ENCODE measurements at places on chromosomes 11 and 22.

DNA sequence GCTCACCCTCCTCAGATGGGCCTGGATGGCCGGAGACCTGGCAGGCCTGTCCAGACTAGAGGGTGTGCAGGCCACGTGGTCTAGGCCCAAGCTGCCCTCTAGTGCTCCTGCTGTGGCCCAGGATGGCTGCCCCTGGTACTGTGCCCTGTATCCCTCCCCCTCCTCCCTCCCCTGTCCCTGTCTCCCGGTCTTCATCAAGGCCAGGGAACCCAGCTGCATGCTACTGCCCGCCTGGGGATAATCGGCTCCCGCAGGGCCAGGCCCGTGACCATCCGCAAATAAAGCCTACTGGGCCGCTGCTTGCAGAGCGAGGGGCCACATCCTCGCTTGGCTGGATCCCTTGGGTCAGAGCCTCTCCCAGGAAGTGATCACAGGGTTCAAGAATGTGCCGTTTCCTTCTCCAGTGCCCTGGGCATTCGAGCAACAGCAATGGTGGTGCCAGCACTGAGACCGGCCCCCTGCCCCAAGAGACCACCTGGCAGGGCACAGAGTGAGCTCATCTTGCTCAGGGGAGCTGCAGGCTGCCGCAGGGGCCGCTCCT lies 51.1 kb downstream of the WNT7B start:
- DNase-seq: no peak

DNA sequence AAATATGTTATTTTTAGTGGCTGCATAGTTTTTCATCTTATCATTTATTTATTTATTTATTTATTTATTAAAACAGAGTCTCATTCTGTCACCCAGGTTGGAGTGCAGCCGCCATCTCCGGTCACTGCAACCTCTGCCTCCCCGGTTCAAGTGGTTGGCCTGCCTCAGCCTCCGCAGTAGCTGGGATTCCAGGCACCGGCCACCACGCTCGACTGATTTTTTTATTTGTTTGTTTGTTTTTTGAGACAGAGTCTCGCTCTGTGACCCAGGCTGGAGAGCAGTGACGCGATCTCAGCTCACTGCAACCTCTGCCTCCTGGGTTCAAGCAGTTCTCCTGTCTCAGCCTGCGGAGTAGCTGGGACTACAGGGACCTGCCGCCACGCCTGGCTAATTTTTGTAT lies 262.9 kb upstream of the DDI1 start:
- DNase-seq: no peak

DNA sequence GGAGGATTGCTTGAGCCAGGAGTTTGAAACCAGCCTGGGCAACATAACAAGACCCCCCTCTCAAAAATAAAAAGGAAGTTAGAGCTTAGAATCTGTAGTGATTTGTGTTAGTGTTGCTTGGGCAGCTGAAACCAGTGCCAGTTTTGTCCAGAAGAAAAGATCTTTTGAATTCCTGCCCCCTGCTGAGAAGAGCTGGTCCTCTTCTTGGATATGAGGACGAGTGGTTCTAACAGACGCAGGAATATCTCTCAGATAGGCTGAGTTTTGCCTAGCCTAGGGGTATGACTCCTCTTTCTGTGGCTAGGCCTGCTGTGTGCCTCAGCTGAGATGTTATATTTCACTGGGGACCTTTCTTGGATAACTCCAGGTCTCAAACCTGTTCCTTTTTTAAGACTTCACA lies 102.8 kb downstream of the STIM1 start:
- no peak for DNase-seq

DNA sequence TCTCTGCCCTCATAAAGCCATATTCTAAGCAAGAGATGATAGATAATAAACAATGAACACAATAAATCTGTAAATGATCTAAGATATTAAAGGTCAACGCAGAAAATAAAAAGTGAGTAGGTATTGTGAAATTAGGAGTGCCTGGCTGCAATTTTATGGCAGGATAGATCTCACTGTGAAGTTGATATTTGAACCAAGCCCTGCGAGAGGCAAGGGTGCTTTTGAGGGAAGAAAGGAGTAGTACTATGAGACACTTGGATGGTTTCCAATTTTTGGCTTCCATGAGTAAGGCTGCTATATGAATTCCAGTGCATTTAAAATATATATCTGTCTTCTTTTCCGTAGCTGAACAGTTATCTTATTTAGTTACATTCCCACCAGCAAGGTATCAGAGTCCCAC lies 720.0 kb upstream of the CNTN5 start:
- DNase-seq: no peak

- DNase-seq: peak; percentile 13
Measured at GRCh38 chr11:35237860-35238715, 99.1 kb downstream of the CD44 start.

DNA sequence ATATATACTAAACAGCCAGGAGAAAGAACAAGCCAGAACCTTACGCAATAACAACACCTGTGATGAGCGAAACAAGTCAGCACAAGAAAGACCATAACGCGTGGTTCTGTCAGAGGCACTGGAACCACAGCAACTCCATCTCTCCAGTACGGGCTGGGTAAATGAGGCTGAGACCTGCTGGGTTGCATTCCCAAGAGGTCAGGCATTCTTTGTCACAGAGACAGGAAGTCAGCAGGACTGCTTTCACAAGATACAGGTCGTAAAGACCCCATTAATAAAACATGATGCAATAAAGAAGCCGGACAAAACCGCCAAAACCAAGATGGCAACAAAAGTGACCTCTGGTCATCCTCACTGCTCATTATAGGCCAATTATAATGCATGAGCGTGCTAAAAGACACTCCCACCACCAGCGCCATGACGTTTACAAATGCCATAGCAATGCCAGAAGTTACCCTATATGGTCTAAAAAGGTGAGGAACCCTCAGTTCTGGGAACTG lies 21.7 kb downstream of the TPST2 start:
- DNase-seq: no peak

GRCh38 chr11:45371251-45372115 lies 85.3 kb upstream of the SYT13 start:
- DNase-seq: peak; percentile 13

- DNase-seq: no peak
Measured at GRCh38 chr11:65102142-65103095, 6.4 kb downstream of the VPS51 start.

DNA sequence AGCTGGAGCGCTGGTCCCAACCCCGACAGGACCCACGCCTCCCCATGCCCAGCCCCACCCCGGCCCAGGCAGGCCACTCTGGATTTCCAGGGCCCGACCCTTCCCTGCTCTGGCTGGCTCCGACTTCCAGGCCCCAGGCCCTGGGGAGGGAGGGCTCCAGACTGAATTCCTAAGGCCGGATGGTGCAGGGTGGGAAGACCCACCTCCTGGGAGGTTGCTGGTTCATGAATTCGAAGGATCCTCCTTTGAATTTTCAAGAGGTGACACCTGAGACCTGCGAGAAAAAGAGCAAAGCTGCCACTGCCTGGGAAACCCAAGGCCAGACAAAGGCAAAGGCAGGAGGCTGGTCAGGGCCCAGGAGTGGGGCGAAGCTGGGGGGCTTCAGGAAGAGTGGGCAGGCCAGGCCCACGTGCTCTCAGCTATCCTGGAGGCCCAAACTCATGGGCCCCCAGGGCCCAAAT lies 47.0 kb upstream of the LINC01488 start:
- DNase-seq: no peak

GRCh38 chr11:316891-317301 lies 3.1 kb downstream of the IFITM1 start:
- no peak for DNase-seq

- no peak for DNase-seq
Measured at GRCh38 chr11:2460540-2461252, 15.9 kb downstream of the KCNQ1 start.

DNA sequence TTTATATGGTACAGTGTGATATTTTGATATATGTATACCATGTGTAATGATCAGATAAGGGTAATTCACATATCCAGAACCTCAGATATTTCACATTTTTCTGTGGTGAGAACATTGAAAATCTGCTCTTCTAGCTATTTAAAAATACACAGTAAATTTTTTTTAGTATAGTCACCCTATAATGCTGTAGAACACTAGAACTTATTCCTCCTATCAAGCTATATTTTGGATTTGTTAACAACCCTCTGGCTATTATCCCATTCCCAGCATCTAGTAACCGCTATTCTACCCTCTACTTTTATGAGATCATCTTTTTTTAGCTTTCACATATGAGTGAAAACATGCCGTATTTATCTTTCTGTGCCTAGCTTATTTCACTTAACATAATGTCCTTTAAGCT lies 65.5 kb upstream of the SYT9 start:
- DNase-seq: no peak

- no peak for DNase-seq
Measured at GRCh38 chr11:88297421-88297820, 40.1 kb downstream of the CTSC start.

GRCh38 chr22:23216461-23217170 lies 36.3 kb downstream of the BCR start:
- peak; percentile 9 for DNase-seq

DNA sequence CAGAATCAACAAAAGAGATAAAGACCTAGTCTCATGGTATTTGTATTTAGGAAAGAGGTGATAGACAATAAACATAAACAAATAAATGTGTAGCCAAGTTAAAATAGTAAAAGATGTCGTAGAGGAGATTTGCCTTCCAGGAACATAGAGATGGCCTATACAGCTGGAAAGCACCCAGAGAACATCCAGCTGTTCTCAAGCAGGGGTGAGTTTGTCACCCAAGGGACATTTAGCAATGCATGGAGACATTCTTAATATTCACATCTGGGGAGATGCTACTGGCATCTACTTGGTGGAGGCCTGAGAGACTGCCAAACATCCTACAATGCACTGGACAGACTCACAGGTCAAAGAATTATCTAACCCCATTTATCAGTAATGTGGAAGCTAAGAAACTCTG lies 88.3 kb downstream of the C11orf87 start:
- no peak for DNase-seq

GRCh38 chr22:20779014-20779817 lies 5.3 kb downstream of the SERPIND1 start:
- DNase-seq: no peak

- no peak for DNase-seq
Measured at GRCh38 chr22:36734171-36735058, 30.9 kb upstream of the CACNG2 start.
